NCI-H2107 (cell line): ENCODE measurements at places on chromosomes 12 and 14.

GRCh38 chr12:52617403-52617785 is 965 bp downstream of the KRT73 start:
- DNase-seq: no peak

GRCh38 chr14:53896726-53897125 is 59.9 kb downstream of the BMP4 start:
- no peak for DNase-seq

GRCh38 chr12:124173692-124174091 is 121.2 kb upstream of the RFLNA start:
- DNase-seq: no peak

DNA sequence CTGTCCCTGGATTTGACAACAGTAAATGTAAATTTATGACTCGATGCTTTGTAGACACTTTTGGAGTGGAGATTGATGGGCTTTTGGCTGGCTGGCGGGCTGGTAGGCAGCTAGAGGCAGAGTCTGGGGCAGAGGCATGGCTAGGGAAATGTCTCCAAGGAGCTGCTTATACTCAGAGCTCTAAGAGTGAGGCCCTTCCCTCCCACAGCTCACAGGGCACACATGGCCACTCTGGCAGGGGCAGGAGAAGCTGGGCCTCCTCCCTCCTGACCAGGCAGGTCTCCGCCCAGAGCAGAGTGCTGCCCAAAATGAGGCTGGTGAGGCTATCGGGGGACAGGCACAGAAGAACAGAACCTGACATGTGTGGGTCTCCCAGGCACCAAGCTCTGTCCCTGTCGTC is 67.5 kb downstream of the GALNT16 start:
- no peak for DNase-seq

- DNase-seq: no peak
These were observed 15.1 kb downstream of the GTF2A1 start for GRCh38 chr14:81205639-81206038.

GRCh38 chr12:9649532-9649940 is 20.0 kb upstream of the CLEC2D start:
- DNase-seq: no peak

DNA sequence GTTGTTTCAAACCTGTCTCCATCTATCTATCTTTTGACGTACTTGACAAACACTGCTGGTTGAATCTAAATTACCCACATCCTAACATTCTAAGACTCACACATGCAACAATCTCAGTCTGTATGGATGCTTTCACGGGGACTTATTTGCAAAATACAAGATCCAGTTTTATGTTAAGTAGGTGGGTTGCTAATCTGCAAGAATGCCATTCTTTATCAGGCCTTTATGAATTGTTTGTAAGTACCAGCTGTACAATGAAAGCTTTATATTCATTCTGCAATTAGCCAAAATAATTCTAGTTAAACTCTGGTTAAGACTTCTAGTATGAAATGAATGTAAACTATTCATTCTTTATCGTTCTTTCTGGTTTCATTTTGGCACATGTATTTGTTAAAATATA is 135.1 kb downstream of the NAV3 start:
- DNase-seq: no peak

- DNase-seq: no peak
These were observed 273.4 kb downstream of the FOXN3 start for GRCh38 chr14:89143595-89143994.

GRCh38 chr12:109165599-109165998 is 49.2 kb downstream of the ACACB start:
- DNase-seq: no peak

- DNase-seq: no peak
These were observed 116.4 kb downstream of the PPHLN1 start for GRCh38 chr12:42442311-42442759.

GRCh38 chr12:118292836-118293235 is 79.9 kb downstream of the TAOK3 start:
- DNase-seq: no peak

DNA sequence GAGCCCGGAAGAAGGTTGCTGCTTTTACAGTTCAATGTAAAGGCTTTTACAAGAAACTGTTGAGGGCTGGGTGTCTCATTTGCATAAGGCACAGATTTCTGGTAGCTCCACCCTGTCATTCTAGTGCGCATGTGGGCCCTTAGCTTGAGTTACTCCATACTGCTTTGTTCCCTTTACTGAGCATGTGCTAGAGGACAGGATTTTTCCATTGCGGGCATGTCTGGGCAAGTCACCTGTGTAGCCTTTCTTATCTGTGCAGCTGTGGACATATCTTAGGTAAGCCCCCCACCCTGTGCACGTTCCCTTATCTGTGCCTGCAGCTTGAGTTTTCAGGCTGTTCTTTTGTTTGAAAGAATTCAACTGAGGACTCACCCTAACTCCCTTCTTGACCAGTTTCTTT is 56.2 kb upstream of the ARHGAP5 start:
- DNase-seq: no peak

GRCh38 chr12:78711954-78712353 is 152.6 kb upstream of the SYT1 start:
- DNase-seq: no peak

- DNase-seq: no peak
These were observed 604 bp downstream of the HCFC2 start for GRCh38 chr12:104064842-104065427.

DNA sequence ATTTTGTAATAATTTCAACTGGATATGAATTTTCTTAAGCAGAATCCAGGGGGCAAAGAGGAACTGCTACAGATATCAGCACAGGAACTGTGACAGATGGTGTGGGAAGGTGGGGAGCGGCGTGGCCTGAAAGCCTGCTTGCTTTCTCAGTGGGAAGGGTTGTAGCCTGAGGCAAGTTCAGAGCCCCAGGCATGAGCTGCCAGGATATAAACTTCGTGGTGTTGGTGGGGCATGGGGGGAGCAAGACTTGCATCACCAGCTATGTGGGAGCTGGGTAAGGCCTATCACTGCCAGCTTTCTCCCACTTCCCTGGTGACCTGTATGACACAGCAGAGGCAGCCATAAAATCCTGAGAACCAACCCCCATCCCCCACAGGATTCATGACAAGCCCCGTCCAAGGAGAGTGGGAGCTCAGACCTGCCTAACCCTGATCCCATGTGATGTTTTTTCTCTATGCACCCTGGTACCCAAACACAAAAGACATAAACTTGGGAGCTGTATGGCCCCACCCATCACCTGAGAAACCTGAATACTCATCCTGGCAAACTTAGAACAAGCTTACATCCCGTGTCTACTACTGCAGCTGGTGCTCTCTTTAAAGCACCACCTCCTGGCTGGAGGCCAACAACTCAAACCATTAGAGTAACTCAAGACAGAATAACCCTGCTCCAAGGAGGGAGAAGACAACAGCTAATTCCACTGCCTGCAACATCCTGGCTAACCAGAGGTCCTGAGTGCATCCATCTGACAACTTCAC is 16.5 kb downstream of the CLEC1A start:
- no peak for DNase-seq

- no peak for DNase-seq
These were observed 170.5 kb upstream of the GARIN2 start for GRCh38 chr14:67018720-67019119.
